ENCODE measurements at places on chromosomes 1 and 21.

- DNase-seq = no peak
Measured at GRCh38 chr1:92587445-92587844, 100.7 kb upstream of the GFI1 start.

- peak; percentile 49 for DNase-seq
Measured at GRCh38 chr1:161725908-161726472, 4.6 kb downstream of the FCRLB start.

- DNase-seq = no peak
Measured at GRCh38 chr1:65896721-65897120, 104.0 kb downstream of the PDE4B start.

DNA sequence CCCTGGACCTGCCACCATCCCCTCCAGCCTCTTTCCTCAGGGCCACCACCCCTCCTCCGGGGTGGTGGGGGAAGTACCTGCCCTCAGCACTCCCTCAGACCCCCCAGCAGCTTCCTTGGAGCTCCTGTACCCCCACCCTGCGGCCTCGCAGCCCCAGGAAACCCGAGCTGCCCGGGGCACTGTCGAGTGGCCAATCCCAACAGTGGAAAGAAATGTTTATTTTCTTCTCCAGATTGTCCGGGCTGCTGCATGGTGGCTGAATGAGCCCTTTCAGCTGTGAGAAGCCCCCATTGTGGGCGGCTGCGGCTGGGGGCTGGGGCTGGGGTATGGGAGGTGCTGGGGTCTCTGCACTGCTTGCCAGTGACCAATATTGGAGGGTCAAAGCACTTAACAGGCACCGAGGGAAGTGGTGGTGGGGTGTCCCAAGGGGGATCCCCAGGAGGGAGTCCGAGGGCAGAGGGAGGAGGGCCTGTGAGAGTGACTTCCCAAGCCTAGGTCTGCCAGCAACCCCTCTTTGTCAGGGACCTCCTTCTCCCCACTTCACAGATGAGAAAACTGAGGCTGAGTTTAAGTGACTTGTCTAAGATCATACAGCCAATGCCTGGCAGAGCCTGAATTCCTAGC is 25.2 kb downstream of the RUNX3 start:
- DNase-seq = peak; percentile 15

DNA sequence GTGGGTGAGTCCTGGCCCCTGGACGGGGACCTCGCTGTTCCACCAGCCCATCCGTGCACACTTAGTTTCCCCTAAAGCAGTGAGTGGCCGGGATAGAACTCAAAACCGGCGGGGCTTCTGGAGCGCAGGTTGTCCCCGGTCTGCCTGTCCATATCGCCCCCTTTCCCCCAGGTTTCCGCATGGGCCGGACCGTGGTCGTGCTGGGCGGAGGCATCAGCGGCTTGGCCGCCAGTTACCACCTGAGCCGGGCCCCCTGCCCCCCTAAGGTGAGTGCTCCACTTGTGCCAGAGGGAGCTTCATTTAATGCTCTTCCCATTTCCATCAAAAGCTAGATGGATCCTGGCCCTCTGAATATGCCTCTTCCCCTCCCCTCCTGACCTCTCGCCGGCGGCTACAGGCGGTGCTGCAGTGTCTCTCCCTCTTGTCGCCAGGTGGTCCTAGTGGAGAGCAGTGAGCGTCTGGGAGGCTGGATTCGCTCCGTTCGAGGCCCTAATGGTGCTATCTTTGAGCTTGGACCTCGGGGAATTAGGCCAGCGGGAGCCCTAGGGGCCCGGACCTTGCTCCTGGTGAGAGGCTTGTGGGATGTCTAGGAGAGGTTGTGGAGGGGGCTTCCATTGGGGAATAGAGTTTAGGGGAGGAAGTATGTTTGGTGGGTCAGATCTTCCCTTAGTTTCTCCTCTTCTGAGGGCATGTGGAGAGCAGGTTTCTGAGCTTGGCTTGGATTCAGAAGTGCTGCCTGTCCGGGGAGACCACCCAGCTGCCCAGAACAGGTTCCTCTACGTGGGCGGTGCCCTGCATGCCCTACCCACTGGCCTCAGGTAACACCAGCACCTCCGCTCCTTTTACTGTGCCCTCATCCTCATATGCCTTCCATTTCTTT is 683 bp downstream of the PPOX start:
- peak; percentile 41 for DNase-seq

- DNase-seq = peak; percentile 56
Measured at GRCh38 chr1:231162297-231162969, 575 bp downstream of the TRIM67 start.

DNA sequence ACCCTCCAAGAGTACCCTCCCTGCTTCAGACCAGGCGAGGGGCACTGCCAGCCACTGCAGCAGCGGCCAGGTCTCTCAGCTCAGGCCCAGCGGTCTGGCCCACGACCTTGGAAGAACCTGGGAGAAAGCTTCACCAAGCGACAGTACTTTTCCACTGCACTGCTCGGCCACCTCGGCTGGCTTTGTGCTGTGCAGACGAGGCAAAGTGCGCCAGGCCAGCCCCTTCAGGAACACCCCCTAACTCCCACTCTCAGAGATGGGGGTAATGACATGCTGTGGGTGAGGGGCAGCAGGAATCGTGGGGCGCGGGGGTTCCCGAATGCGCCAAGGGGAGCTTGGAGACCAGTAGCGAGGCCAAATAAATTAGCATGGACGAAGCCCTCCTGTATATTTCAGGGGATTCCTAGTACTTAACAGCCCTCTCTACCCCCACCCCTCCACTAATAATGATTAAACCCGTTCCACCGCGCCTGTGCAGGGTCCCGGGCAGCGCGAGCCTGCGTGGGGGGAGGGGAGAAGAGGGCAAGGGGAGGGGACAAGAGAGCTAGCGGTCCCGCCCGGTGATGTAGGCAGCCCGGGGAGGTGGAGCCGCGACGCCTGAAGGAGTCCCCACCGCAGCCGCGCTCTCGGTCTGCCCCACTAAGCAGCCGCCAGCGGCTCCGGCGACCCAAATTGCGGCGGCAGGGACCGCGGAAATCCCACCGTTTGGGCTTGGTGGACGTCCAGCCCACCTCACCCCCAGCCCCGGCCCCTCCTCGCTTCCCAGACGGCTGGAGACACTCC is at the start of gene FAM43B:
FAM43B (plus strand) TSS at position 629 of the 783 bp plus-strand sequence. CDS start 401 bp downstream, outside the sequence.
- DNase-seq = no peak

DNA sequence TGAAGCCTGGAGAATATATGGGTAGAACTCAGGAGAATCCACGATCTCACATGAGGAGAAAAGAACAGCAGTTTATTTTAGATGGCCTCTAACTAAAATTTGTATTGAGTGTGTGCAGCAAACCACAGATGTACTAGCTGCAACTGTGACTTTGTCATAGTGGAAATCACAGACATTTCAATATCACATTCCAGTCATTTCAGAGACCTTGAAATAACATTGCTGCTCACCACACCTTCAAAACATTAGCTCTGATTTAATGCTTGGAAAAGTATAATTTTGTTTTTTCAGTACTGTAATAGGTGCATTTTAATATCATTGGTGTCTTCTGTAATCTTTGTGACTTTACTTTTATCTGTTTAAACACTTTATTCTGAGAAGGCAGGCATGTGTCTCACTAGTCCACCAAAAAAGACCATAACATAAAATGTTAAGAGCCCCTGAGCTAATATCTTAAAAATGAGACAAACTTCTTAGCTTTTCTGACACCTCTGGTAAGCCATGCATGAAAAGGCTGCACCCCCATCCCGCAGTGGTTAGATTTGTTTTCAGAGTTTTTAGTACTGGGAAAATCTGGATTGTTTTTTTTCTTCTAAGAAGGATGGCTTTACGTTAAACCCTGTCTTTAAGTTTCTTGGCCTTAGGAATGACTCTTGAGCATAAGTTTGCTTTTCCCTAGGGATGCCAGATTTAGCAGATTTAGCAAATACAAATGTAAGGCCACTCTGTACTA is 30.1 kb downstream of the KCNJ15 start:
- DNase-seq = no peak

DNA sequence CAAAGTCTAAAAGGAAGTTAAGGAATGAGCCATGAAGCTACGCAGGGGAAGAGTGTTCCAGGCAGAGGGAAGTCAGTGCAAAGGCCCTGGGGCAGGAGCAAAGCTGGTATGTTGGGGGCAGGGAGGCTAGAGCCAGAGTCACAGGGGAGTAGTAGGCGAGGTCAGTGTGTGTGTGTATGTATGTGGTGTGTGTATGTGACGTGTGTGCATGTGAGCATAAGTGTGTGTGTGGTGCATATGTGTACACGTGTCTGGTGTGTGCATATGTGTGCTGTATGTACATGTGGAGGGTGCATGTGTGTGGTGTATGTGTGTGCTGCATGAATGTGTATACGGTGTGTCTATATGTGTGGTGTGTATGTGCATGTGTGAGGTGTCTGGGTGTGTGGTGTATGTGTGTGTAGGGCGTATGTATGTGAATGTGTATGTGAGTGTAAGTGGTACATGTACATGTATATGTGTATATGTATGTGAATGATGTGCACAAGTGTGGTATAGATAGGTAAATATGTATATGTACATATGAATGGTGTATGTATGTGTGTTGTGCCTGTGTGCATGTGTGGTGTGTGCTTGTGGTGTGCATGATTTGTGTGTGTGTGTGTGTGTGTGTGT is 20.8 kb upstream of the NID1 start:
- DNase-seq = no peak

DNA sequence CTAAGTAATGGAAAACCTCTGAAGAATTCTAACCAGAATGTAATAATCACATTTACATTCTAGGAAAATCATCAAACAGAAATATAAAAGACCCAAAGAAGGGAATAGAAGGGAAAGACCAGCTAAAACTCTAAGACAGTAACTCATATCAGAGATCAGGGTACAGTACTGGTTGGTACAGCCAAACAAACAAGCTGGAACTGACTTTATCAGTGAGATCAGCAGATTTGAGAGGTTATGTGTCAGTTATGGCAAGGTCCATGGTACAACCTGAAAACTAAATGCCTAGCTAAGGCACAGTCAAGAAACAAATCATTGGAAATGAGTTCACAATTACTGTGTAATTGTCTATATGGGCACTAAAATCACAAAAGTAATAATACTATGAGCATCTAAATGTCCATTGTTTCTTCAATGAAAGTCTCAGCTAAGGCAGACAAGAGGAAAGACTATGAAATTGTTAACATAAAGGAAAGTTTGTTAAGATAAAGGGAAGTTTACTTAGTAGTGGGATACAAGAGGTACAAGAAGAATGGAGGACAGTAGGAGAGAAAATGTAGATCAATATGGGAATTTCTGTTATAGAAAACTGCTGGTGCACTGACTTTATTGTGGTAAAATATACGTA is 75.8 kb downstream of the TRIM33 start:
- DNase-seq = no peak

- no peak for DNase-seq
Measured at GRCh38 chr1:77534456-77534855, 148.0 kb downstream of the ZZZ3 start.

GRCh38 chr1:228407106-228408040 is 738 bp upstream of the TRIM11 start:
- DNase-seq = no peak

- DNase-seq = no peak
Measured at GRCh38 chr1:8137481-8138244, 111.6 kb upstream of the ERRFI1 start.

DNA sequence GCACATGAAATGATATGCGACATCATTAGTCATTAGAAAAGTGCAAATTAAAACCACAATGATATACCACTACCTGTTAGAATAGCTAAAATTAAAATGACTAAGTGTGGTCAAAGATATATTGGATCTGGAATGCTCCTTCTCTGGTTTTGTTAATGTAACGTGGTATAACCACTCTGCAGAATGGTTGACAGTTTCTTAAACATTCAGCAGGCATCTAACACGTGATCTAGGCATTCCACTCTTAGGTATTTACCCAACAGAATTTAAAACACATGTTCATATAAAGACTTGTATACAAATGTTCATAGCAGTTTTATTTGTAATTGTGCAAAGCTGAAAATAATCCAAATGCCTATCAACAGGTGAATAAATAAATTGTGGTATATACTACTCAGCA is 165.0 kb upstream of the PLXNA2 start:
- no peak for DNase-seq

DNA sequence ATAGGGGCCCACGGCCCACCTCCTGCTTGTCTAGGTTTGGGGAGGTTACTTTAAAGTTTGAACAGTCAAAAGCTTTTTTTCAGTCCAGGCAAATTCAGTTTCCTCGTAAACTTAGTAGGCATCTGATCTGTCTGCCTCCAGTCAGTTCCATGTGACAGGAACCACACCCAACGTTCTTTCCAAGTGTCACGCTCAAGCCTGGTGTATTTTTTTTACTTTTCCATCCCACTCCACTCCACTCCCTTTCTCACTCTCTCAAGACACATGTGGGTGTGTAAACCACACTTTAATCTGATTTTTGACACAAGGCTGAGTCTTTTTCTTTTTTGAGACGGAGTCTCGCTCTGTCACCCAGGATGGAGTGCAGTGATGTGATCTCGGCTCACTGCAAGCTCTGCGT is 60.3 kb upstream of the GPR153 start:
- no peak for DNase-seq

DNA sequence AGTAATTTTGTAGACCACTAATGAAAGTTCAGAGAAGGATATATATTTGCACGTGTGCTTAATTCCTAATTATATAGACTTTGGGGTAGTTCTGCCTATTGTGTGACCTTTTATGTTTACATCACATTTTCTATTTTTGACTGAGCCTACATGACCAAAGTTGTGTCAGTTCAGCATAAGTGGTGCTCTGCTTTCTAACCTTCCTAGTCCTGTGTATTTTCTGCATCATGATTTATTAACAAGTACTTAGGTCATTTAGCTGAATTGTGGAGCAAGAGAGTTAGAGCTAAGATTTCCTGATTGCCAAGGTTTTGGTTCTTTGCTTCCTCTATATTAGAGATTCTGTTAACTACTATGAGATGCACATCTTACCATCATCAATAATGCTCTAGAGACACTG is 176.0 kb downstream of the C1orf21 start:
- no peak for DNase-seq

GRCh38 chr1:223248001-223248769 is 105.1 kb upstream of the TLR5 start:
- DNase-seq = no peak

DNA sequence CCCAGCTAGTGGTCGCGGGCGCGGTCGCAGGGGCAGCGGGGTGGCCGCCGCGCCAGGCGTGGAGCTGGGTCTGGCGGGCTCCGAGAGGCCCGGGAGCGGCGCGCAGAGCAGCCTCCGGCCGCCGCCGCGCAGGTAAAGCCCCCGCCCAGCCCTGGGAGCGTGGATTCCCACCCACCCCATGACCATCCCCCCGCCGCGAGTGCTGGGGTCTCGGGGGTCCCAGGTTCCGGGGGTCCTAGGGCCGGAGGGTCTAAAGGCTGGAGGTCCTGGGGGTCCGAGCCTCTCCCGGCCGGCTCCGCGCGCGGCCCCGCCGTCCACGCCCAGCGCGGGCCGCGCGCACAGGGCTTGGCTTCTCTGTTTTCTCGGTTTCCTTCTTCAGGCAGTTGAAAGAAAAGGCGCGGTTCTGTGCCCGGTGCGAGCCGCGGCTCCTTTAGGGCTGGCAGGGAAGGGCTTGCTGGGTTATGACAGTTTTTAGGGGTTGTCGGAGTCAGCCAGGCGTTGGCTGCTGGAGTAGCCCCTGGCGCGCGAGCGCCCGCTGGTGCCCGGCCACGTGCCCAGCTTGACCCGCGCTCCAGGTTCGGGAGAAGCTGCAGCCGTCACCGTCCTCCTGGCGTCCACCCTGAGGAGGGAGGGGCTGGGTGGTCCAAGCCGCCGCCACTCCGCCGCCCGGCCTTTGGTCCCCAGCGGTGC is 359 bp downstream of the LRRC3 start:
- peak; percentile 71 for DNase-seq

Measured in activated naive CD4-positive, alpha-beta T cell treated with anti-CD3 and anti-CD28 coated beads, Interleukin-2, amount 10 ng/mL, durations not matched to agents 7 days and 5 days (primary cell).